ENCODE measurements at places on chromosomes 2 and 18.

DNA sequence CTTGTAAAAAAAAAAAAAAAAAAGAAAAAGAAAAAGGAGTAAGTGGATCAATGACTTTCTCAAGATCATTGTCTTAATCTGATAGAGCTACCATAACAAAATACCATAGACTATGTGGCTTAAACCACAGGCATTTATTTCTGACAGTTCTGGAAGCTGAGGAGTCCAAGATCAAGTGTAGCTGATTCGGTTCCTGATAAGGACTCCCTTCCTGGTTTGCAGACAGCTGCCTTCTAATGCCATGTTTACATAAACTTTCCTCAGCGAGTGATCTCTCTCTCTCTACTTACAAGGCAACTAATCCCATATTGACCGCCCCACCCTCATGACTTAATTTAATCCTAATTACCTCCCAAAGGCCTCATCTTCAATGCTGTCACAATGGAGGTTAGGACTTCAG is 36.5 kb upstream of the SIX2 start:
- no peak for DNase-seq

- no peak for DNase-seq
Observed at GRCh38 chr2:44931198-44931780, 10.2 kb upstream of the SIX3 start.

GRCh38 chr2:12679550-12680072 is 37.1 kb upstream of the TRIB2 start:
- DNase-seq = no peak

- no peak for DNase-seq
Observed at GRCh38 chr18:35507192-35507591, 9.4 kb upstream of the INO80C start.

GRCh38 chr2:85771486-85771885 is 17.7 kb downstream of the ATOH8 start:
- no peak for DNase-seq

GRCh38 chr2:231932985-231933915 is 7.1 kb upstream of the NPPC start:
- no peak for DNase-seq

DNA sequence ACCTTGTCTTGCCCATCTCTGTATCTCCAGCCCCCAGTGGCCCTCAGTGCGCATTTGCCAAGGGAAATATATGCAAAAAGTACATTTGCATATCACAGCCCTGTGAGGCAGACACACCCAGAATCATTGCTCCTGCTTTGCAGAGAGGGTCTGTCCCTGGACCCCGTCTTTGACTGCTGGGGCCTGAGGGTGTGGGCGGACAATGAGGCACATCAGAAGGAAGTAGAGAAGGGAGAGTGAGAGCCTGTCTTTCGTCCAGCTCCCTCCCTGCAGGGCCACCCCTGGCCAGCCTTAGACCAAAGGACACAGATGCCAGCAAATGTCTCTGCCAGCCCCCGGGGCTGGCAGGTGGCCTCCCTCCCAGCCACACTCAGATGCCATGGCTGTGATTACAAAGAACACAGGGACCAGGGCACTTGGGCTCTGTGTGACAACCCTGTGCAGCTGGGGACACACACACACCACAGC is 516.2 kb upstream of the MYT1L start:
- DNase-seq = no peak

DNA sequence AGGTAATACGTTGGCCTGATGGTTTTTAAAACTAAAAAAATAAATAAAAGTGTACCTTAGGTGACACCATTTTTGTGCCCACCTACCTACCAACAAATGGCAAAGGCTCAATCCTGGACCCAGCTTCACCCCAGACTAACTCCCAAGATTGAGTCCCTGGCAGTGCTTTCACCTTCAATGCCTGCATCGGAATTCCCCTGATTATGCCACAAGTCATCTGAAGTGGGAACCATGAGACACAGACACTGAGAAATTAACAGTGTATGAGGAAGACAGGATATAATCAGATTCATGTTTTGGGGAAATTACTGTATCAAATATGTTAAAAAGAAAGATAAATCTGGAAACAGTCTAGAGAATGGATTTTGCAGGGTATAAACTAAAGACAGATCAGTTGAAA is 41.6 kb downstream of the ZBTB14 start:
- peak; percentile 5 for DNase-seq

GRCh38 chr2:54570925-54571694 is 115.0 kb downstream of the SPTBN1 start:
- peak; percentile 73 for DNase-seq

- no peak for DNase-seq
Observed at GRCh38 chr2:118878531-118879149, 31.2 kb upstream of the EN1 start.

GRCh38 chr2:74021407-74021755 is 36.7 kb downstream of the TET3 start:
- no peak for DNase-seq

DNA sequence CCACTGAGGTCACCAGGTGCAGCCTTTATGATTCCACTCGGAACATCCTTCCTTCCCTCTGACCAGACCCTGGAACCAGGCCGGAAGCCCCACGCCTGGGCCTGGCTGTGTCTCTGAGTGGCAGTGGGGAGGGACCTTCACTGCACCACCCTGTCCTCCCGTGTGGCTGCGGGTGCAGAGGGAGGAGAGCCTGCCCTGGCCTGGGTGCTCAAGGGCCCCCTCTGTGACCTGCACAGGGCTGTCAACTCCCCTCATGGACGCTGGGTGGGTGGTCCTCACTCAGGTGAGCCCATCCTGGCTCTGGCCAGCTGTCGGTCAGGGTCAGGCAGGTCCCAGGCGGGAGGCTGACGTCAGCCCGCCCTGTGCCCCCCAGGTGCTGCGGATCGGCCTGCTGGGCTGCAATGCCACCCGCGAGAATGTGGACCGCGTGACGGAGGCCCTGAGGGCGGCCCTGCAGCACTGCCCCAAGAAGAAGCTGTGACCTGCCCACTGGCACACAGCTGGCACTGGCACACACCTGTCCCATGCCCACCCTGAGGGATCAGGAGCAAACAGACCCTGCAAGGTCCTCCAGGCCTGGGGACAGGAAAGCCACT is 9.8 kb downstream of the AGXT start:
- DNase-seq = no peak

GRCh38 chr2:98946855-98947254 is 10.8 kb upstream of the CRACDL start:
- no peak for DNase-seq

DNA sequence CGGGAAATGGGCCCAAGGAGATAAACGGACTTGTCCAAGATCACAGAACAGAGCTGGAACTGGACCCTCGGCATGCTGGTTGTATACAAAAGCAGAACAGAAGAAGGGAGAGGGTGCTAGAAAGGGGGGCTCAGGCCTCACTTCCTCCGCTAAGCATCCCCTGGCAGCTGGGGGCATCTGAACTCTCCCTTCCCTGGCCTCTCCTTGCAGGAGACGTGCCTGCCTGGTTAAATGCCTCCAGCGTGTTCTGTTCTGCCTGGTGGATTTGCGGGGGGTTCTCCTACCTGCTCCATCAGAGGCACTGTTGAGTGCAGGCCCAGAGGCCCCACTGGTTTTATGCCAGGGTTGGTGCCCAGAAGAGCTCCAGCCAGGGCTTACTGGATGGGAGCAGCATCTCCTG is 124.7 kb downstream of the ZFP36L2 start:
- DNase-seq = no peak

DNA sequence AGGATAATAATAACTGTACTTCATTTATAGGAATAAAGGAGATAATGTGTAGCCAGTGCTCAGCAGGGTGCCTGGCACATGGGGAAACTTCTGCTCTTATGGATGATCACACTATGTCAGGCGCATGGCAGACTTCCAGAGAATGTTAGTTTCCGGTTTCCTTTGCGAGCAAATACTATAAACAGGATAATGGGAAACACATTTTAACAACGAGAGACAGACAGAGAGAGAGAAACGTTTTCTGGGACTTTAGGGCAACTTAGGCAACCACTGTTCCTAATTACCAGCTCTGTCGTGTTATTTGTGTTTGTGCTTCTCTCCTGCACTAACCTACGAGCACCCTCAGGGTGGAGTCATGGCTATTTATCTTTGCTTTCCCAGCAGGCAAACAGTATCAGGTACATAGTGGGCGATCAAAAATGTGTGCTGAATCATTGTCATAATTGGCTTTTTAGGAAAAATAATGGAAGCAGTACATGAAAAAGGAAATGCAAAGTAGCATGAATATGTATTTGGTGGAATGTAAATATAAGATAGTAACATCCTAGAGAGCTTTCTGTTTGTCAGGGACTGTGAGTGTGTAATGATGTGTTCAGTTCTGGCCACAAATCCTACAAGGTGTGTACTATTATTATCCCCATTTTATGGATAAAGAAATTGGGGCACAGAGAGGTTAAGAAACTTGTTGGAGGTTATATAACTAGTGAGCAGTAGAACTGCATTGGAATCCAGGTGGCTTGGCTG is 36.8 kb upstream of the IGFBP2 start:
- DNase-seq = no peak

GRCh38 chr2:88865801-88866371 is 174.4 kb downstream of the RPIA start:
- no peak for DNase-seq

- DNase-seq = peak; percentile 54
Observed at GRCh38 chr18:5058768-5059695, 138.0 kb downstream of the AKAIN1 start.

GRCh38 chr18:79741362-79741700 is 56.4 kb upstream of the KCNG2 start:
- DNase-seq = no peak

DNA sequence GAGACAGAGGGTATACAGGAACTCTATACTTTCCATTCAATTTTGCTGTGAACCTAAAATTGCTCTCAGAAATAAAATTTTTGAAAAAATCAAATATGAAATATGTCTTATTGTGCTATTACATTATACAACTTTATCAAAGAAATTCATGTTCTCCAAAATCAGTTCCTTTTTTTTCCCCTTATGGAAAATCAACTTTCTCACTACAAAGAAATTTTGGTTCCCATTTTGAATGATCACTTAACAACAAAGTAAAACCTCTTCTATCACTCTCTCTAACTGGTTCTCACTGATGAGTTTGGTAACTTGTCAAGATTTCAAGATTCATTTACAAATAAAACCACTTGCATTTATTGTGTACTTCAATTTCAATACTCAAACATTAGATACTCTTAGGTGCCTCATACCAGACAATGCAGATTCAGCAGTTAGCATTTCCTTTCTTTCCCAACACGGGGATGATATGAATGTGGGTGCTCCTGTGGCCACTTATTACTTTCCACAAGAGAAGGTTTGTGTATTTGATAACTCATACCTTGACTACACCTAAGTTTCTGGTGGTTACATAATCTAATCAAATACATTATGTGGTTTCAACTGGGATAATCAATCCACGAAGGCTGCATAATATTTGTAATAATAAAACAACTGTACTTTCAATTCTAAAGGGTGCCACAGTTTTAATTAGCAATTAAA is 6.4 kb downstream of the PSME4 start:
- DNase-seq = peak; percentile 10

- no peak for DNase-seq
Observed at GRCh38 chr2:48601349-48601748, 16.3 kb upstream of the GTF2A1L start.

- DNase-seq = peak; percentile 37
Observed at GRCh38 chr2:45585267-45585861, 25.7 kb downstream of the SRBD1 start.

DNA sequence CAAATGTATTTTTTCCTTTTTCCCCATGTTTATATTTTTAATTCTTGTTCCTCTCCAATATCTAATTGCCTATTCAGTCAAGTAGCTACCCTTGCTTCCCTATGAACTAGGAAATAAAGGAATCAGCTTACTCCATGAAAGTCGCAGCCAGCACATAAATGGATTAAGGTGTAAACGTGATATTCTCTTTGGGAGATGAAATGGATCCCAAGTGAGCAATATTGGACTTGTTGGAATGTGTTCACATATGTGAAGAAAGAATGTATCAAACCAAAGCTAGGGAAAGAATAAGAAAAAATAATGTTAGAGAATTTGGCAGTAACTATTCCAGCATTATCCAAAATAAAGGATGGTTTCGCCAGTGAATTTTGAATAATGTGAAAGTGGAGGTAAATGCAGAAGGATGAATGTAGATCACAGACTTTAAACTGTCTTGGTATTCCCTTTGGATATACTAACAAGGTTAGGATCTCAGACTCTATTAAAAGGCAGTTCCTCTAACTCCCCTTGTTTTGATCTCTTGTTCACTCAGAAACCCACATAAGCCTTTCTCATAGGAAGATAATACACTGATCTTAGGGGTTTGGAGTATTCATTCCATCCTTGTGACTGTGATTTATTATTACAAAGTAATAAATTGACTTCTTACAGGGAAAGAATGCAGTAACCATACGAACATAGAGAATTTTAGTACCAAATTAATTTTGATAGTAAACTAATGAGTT is 208.1 kb downstream of the BABAM2 start:
- DNase-seq = no peak

DNA sequence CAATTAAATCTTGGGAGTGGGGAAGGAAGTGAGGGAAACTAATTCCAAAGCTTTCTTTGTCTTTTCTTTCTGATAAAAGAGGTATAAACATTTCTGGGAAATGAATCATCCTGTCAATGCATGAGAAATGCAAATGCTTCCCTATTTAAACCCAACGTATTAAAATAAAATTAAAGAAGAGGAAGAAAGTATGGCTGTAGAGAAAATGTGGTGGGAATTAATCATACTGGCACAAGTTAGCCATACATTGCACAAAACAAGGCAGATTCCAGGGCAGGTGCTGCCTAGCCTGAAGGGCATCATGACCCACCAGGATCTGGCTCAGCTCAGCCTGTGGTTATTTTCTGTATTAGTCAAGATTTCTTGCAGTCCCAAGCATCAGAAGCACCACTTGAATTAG is 338.0 kb downstream of the NYAP2 start:
- no peak for DNase-seq

DNA sequence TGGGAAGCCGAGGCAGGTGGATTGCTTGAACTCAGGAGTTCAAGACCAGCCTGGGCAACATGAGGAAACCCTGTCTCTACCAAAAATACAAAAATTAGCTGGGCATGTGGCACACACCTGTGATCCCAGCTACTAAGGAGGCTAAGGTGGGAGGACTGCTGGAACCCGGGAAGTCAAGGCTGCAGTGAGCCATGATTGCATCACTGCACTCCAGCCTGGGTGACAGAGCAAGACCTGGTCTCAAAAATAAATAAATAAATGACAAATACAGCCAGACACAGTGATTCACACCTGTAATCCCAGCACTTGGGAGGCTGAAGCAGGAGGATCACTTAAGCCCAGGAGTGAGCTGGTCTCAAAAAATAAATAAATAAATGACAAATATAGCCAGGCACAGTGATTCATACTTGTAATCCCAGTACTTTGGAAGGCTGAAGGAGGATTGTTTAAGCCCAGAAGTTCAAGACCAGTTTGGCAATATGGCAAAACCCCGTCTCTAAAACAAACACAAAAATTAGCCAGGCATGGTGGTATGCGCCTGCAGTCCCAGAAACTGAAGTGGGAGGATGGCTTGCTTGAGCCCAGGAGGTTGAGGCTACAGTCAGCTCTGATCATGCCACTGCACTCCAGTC is 6.2 kb downstream of the KANSL3 start:
- no peak for DNase-seq

GRCh38 chr18:39909706-39910105 is 2045.3 kb upstream of the PIK3C3 start:
- DNase-seq = no peak

GRCh38 chr2:167127135-167127534 is 238.9 kb downstream of the XIRP2 start:
- DNase-seq = no peak

GRCh38 chr2:146661473-146662096 is 1183.2 kb upstream of the ACVR2A start:
- DNase-seq = no peak
